ENCODE measurements at places on chromosomes 7 and 10. TPM values are rescaled to one million over a fixed set of nuclear protein-coding genes. Genes with fewer than 3 reads are reported as not detected.

The CYP3A7 gene
- total RNA-seq = not detected

The NRG3 gene
- not detected for total RNA-seq

GRCh38 chr7:51160990-51161615 is 155.5 kb downstream of the COBL start:
- peak; percentile 58 for DNase-seq
- no peak overlapping the region for H3K4me3 ChIP-seq
- H3K36me3 ChIP-seq = no peaks in the 10 kb centered on the region
- H3K27me3 ChIP-seq = peaks cover 2% of the 10 kb centered on the region
- H3K4me1 ChIP-seq = peaks cover 2% of the 10 kb centered on the region

DNA sequence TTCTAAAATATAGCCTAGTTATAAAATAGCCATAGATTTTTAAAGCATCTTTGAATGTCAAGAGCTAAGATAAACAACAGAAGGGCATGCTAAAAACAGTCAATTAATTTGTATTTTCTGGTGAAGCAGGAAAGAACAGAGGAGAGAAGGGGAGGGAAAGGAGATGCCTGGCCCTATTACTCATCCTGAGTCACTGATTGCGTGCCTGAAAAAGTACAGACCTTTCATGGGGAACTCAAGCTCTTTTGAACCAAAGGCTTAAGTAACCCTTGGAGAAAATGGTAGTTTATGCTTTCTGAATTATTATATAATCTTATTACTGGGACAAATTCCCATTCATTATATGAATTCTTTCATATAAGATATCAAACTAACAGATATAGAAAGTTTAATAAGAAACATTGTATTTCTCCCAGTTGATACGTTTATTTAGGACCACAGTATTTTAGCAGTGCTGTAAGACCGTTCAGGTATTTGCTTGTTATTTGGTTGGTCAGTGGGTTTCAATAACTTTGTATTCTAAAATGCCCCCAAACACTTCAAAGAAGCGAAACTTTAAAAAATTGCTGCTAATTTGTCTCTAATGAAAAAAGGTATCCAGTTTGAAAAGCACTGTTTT is 151.3 kb downstream of the HGF start:
- H3K4me1 ChIP-seq = no peaks in the 10 kb centered on the region
- no peak for DNase-seq
- no peak overlapping the region for H3K4me3 ChIP-seq
- H3K27ac ChIP-seq = no peak overlapping the region
- no peaks in the 10 kb centered on the region for H3K36me3 ChIP-seq
